ENCODE measurements at places on chromosomes 3 and 15.

DNA sequence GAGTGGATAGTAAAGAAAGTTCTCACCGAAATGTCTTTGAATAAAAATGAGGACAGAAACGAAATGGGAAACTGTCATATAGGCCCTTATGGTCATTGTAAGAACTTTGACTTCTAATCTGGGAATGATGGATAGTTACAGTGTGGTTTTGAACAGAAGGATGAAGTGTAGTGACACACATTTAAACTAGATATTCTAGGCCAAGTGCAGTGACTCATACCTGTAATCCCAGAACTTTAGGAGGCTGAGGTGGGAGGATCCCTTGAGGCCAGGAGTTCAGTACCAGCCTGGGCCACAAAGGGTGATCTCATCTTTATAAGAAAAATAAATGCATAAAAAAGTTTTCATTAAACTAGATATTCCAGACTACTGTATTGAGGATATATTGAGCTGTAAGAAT is 452.8 kb downstream of the ROBO1 start:
- peak; percentile 24 for DNase-seq

GRCh38 chr15:43135351-43135750 is 2.0 kb downstream of the TMEM62 start:
- no peak for DNase-seq

- no peak for DNase-seq
Observed at GRCh38 chr3:55774856-55775255, 287.8 kb upstream of the WNT5A start.

GRCh38 chr3:72820415-72820814 is 27.8 kb downstream of the SHQ1 start:
- DNase-seq: peak; percentile 74

DNA sequence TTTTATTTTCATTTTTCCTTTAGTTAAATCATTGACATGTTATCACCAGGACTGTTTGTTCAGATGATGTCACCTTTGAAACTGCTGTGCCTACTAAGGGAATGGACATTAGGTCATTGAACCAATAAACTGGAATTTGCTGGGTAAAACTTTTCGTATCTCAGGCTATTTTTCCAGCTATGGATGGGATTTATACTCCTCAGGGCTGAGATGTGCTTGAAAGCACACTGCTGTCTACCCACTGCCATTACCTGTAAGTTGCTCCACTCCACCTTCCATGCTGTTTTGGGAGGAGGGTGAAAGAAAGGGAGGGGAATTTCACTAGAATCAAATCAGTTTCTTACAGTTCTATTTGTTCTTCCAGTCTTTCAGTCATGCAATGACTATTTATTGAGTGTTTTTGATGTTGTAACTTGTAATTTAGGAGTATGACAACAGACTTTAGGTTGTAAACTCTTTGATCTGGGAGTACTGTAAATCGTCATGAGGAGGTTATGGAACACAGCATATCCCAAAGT is 11.3 kb downstream of the EHD4 start:
- peak; percentile 18 for DNase-seq

GRCh38 chr15:39301589-39301999 is 279.3 kb upstream of the THBS1 start:
- peak; percentile 92 for DNase-seq

- peak; percentile 67 for DNase-seq
Observed at GRCh38 chr3:121431726-121432517, 113.9 kb downstream of the POLQ start.

GRCh38 chr15:82833362-82833682 is 23.9 kb downstream of the WHAMM start:
- no peak for DNase-seq

DNA sequence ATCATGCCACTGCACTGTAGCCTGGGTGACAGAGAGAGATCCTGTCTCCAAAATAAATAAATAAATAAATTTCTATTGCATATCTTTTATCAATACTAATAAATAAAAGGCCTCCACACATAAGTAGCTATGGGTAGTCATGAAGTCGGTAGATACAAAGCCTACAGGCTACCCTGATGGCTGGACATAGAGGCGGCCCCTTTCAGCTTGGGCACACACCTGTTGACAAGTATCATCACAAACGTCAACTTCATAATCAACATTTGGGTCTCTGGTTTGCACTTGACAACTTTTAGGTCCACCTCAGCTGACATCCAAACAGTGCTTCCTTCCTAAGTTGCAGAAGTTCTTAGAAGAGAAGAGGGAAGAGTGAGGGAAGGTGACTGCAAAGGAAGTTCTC is 53.4 kb downstream of the ITGA11 start:
- no peak for DNase-seq

- DNase-seq: peak; percentile 30
Observed at GRCh38 chr3:108215871-108216270, 6.4 kb downstream of the IFT57 start.

DNA sequence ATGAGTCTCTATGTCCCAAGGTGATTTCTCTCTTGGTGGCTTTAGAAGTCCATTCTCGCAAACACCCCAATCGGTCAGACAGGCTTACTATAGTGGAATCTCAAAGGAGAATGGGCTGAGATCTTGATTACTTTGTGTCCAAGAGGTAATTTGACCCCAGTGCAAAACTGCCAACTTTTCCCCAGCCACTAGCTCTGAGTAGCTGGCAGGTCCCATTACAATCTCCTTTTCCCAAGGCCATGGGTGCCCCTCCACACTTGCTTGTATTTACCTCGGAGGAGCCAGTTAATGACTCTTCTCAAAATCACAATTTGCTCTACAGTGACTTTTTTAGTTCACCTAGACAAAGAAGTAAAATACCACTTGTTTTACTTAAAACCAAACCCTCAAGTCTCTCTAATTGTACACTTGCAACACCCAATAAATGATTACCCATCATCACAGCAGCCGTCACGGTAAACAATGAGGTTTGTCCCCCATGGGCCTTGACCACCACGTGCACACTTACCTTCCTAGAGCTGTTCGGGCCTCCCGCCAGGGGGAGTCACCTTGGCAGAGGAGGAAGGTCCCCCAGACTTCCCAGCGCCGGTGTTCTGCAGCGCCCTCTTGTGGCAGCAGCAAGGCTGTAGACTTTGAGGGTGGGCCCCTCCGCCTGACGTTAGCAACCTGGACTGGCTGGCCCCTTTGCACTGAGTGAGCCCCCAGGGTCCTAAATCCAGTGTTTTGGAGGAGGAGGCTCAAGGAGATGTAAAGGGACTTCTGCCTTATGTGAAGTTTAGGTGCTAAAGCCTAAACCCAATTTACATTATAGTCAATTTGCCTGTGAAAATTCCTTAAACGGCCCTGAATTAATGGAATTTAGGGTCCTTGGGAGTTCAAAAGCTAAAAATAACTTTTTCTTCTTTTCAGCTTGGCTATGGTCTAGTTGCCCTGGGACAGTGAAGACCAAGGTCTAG is 18.7 kb upstream of the HDAC11 start:
- peak; percentile 48 for DNase-seq

DNA sequence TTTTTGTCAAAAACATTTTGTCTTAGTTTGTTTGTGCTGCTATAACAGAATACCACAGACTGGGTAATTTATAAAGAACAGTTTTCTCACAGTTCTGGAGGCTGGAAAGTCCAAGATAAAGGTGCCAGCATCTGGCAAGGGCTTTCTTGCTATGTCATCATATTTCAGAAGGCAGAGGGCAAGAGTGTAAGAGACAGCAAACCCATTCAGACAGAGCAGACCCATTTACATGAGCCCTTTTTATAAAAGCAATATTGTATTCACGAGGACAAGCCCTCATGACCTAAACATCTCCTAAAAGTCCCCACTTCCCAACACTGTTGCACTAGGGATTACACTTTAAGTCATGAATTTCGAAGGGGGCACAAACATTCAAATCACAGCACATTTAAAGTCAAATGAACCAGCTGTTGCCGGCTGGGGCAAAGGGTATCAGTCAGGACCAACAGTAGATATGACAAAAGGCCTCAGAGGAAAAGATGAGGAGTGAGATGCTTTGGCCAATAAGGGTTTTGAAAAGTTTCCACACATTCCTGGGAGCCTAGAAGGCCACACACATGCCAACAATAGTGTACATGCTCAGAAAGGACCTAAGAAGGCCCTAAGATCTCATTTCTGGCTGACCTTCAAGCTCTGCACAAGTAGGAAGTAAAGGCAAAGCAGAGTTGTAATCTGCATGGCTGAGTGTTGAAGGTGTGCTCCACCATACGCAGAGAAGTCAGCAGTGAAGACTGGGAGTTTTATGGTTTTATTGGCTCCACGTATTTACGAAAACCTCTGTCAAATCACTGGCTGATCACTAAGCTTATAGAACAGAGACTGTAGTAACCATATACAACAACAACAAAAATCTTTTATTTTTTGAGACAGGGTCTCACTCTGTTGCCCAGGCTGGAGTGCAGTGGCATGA is 37.9 kb downstream of the UQCC5 start:
- DNase-seq: no peak

- DNase-seq: peak; percentile 56
Observed at GRCh38 chr15:87142096-87142495, 1062.4 kb downstream of the AGBL1 start.

DNA sequence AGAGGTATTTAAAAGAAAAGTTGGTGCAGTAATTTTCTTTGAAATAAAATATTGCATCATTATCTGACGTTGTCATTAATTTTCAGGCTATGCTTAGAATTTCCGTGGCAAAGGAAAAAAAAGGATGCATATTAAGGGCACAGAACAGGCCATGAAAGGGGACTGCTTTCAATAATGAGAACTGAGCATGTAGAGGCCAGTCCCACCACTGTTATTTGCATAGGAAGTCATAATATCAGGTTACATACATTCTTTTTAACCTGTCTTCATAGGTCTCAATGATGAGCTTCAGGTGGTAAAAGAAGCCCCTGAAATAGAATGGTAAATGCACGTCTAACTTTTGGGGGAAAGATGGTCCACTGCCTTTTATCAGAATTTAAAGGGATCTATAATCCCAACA is 272.1 kb upstream of the ALCAM start:
- no peak for DNase-seq

- DNase-seq: peak; percentile 69
Observed at GRCh38 chr15:80609512-80609946, 85.6 kb upstream of the ABHD17C start.

Measured in M059J (cell line).